ENCODE measurements at places on chromosomes 13 and 19.

DNA sequence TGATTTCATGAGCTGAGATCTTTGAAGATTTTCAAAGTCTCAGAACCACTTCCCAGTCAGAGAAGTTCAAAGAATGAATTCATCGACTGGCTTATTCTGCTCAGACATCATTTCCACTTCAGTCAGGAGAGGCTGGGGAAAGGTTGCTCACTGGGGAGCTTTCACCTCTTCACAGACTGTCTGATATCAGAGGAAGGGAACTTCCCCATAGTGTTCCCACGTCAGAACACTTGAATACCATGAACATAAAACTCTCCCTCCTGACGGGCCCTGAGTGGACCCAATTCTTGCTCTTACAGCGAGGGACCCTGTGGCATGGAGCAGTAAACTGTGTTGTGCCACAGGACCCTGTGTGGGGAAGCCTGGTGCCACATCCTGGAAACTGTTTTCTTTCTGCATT lies 492.6 kb downstream of the COG6 start:
- DNase-seq: no peak

DNA sequence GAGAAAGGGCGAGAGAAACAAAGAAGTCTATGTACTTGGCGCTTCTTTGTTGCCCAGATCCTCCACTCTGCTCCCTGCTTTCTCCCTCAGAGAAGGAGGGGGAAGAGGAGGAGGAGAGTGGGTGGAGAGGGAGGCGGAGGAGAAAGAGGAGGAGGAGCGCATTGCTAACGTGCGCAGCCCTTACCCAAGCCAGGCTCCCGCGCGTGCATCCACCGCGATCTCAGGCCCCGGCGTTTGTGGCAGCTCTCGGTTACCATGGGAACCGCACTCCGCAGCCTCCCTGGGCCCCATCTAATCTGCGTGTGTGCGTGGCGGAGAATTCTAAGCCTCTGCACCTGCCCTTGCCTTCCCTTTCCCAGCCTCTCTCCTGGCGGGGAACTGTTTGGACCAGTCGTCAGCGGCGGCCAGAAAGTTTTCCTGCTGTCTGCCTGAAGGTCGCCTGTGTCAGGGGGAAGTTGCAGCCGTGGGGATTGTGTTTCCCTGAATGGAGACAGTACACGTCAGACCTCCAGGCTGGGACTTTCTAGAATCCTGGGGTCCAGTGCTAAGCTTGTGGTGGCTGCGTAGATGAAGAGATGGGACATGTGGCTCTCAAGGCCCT lies at the start of gene ERICH6B:
Gene ERICH6B, minus strand, starts transcription at position 239 of the 601 bp plus-strand sequence. CDS start 18,734 bp downstream, outside the sequence.
- no peak for DNase-seq

- DNase-seq: peak; percentile 47
These were observed at the start of gene KDELR1 for GRCh38 chr19:48391100-48392005. KDELR1 (minus strand) TSS chr19:48391551; CDS start chr19:48391358, 193 bp downstream.

DNA sequence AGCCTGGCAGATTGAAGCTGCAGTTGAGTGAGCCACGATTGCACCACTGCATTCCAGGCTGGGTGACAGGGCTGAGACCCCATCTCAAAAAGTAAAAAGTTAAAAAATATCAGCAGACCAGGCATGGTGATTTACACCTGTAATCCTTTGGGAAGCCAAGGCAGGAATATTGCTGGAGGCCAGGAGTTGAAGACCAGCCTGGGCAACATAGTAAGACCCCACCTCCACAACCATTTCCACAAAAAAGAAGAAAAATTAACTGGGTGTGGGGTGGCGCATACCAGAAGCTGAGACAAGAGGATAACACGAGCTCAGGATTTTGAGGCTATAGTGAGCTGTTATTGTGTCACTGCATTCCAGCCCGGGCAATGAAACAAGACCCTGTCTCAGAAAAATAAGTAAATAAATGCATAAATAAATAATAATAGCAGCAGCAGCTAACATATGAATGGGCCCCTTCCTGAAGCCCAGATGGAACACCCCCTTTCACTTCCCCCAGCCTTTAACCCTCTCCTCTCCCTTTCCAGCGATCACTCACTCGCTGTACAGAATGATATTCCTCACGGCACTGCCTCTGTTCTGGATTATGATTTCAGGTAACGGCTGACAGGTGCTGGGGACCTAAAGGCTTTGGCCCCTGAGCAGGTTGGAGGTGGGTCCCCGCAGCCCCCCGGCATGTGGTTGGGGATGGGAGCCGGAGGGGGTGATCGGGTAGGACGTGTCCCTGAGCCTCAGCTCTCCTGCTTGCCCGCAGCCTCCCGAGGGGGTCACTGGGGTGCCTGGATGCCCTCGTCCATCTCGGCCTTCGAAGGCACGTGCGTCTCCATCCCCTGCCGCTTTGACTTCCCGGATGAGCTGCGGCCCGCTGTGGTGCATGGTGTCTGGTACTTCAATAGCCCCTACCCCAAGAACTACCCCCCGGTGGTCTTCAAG lies 3.2 kb downstream of the MAG start:
- no peak for DNase-seq

- no peak for DNase-seq
These were observed 30.3 kb downstream of the SHISA2 start for GRCh38 chr13:26021516-26021915.
